ENCODE measurements at places on chromosomes 12 and 14.

DNA sequence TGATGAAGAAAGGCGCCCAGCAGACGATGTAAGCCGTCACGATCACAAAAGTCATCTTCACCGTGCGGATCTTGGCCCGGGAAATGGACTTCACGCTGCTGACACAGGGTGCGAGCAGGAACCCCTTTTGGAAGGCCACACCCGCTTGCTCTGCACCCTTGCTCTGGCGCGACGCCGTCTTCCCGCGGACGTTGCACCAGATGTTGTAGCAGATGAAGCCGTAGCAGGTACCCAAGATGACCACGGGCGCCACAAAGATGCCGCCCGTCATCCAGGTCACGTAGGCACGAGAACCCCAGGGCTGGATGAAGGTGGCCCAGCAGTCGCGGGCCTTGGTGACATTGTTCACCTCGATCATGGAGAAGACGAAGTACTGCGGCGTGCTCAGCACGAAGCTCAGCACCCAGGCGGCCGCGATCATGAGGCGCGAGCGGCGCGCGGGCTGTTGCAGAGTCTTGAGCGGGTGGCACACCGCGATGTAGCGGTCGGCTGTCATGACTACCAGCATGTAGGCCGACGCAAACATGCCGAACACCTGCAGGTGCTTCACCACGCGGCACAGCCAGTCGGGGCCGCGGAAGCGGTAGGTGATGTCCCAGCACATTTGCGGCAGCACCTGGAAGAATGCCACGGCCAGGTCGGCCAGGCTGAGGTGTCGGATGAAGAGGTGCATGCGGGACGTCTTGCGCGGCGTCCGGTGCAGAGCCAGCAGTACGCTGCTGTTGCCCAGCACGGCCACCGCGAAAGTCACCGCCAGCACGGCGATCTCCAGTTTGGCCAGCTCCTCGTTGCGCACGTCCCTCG lies 890 bp downstream of the AVPR1A start:
- no peak for DNase-seq

DNA sequence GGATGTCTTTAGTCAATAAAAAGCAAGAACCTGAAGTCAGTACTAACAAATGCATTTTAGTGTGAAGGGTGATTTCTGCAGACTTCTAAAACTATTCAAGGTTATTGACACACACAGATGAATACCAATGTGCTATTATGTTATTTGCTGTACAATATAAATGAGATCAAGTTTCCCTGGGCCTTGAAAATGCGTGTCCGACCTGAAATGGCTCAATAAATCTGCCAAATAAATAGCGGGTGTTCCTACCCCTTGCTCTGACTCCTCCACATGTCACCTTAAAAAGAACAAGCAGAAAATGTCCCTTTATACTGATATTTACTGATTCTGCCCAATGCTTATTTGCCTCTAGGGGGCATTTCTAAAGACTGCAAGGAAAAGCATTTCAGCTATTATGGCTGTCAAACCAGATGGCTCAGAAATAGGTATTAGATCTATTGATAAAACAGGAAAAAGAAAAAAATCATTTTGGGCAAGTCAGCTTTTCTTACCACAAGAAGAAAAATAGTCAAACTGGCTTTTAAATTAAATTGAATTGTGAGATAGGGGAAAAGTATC lies 367.3 kb upstream of the KITLG start:
- no peak for DNase-seq

- DNase-seq = no peak
Observed at GRCh38 chr14:73058922-73059673, 764 bp downstream of the RBM25 start.

GRCh38 chr12:21912318-21912717 lies 28.9 kb downstream of the ABCC9 start:
- DNase-seq = no peak

DNA sequence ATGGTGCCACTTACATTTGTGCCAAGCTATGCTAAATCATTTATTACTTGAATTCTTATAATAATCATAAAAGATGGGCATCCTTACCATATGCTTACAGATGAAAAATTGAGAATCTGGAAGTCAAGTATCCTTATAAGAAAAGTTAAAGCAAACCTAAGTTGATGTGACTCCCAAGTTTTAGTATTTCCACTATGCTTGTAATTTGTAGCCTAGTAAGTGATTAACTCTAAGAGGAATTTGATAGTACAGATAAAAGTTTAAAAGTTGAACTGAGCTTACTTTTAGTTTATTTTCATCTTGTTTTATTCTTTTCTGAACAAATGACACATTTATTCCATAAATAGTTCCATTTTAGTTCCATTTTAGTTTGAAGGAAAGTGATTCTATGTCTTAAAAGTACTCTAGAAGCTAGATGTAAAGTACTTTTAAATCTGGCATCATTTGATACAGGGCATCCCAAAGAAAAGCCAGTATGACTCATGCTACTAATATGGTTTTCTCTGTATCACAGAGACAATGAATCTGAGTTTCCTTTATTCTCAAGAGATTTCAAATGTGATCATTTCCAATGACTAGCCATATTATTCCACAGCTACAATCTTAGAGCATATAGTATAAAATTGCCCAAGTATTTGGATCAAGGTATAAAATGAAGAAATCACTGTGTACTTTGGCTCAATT lies 596.0 kb downstream of the SLC16A7 start:
- no peak for DNase-seq

DNA sequence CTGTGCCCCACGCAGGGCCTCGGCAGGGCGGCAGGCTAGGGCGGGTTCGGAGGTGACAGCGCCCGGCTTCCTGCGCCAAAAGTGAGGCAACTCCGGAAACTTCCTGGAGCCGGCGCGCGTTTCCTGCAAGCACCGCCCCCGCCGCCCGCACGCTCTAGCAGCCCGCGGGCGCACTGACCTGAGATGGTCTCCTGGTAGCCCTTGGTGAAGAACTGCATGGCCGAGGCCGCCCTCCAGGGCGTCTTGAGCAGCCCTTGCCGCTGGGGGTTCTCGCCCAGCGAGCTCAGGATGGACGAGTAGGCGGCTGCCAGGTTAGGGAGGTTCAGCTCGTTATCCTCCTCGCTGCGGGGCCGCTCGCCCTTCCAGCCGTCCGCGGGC lies 494 bp downstream of the GCH1 start:
- peak; percentile 8 for DNase-seq

GRCh38 chr12:21941506-21942376 lies 515 bp upstream of the ABCC9 start:
- no peak for DNase-seq

- DNase-seq = no peak
Observed at GRCh38 chr14:76121089-76121748, 30.5 kb upstream of the GPATCH2L start.

GRCh38 chr12:68910128-68910527 lies 22.8 kb downstream of the CPM start:
- DNase-seq = no peak

DNA sequence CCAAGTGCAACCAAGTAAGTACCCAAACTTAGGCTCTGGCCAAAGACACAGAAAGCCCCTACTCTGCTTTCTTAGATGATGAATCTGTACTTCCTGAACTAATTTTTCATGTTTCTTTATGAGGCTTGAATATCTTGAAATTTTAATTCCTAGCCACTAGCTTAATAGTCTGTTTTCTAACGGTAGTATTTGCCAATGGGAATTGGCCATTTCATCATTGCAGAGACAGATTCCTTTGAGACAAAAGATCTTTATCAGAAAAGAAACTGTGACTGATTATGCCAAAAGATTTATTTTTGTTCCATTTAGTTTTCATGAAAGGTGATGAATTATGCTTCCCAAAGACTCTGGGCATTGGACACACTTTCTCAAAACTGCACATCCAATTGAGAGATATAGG lies 48.7 kb downstream of the DAD1 start:
- no peak for DNase-seq

GRCh38 chr12:13173012-13173932 lies 23.3 kb upstream of the EMP1 start:
- peak; percentile 86 for DNase-seq

DNA sequence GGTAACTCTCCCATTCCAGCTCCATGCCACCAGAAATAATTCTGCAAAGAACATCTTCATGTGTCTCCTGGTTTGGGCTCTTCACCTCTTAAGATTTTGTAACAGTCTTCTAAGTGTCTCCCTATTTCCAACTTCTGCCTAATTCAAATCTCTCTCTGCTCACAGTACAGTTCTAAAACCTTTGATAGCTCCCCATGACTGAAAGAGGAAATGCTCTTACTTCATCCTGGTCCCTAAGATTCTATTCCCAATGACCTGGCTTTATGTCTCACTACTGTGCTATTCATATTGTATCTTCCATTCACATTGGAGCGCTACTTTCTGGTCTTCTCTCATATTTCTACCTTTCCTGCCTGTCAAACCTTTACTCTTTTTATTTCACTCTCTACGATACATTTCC lies 1.6 kb downstream of the AMN1 start:
- DNase-seq = no peak

DNA sequence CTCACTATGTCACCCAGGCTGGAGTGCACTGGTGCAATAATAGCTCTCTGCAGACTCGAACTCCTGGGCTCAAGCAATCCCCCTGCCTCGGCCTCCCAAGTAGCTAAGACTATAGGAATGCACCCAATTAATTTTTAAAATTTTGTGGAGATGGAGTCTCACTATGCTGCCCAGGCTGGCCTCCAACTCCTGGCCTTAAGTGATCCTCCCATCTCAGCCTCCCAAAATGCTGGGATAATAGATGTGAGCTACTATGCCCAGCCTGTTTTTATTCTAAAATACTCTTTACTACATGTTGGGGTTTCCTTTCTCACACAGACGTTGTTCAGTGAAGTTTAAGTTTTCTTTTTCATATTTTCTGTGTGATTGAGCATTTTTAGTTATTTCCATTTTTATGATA lies 60.9 kb upstream of the DUSP6 start:
- no peak for DNase-seq

DNA sequence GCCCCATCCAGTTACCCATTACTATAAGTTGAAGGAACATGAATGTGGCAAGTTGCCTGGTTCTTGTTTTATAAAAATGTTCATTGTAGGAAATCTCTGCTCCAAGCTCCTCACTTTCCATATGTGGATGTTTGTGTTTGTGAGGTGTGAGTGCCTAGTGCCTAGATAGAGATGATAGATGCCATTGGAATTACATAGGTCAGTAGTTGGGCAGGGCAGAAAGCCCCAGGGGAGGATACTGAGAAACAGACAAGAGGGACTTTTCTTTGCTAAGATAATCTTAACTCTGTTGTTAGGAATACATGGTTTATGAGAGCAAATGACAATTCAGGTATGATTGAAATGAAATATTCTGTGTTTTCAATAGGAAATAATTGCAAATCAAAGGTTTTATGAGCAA lies 226.3 kb upstream of the GRIP1 start:
- DNase-seq = no peak

- DNase-seq = no peak
Observed at GRCh38 chr14:22320362-22320750, 268.7 kb downstream of the DAD1 start.

- DNase-seq = no peak
Observed at GRCh38 chr12:92502417-92503028, 200.3 kb upstream of the PLEKHG7 start.

DNA sequence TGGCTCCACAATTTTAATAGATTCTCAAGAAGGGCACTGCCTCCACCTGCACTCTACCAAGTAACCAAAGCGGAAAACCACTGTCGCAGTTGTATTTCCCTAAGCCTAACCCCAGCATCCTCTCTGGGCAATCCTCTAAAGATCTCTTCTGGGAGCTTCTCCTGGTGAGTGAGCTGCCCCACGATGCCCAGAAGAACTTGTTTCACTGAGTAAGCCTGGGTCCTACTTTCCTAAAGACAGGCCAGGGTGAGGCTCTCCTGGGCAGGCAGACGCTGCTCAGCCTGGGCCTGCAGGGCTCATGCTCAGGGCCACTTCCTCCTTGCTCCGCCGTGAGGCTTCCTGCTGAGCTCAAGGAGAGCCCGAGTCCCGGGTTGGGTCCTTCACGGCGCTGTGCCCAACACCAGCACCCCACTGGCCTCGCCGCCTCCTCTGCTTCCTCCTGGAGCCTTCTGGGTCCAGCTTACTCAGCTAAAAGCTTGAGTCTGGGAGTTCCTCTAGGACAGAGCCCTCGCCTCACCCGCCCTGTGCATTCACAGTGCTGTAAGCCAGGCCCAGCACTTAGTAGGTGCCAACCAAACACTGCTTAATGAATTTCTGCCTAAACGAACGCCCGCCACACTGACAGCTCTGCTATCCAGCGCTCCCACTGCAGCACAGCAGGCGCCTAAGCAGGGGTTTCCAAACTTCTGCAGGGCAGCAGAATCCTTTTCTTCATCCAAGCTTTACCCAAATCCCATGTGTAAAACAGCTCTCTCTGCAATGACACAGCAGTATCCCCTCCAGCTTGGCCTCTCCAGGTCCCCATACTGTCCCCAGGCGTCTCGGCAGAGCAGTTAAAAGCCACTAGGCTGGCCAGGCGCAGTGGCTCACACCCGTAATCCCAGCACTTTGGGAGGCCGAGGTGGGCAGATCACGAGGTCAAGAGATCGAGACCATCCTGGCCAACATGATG lies 5.7 kb downstream of the RAB35 start:
- no peak for DNase-seq

DNA sequence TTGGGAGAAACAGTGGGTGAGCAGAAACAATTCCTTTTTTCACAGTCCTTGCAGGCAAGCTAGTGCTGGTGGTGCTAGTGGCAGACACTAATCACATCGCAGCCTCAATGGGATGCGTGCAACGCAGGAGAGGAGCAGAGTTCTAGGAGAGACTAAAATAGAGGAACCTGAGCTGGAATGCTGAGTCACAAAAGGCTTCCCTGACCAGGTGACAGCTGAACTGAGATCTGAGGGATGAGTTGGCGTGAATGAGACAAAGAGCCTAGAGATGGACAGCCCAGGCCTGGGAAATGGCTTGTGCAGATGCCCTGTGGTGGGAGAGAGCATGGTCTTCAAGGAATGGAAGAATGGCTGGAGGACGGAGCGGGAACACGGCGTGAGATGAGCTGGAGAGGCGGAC lies 25.8 kb downstream of the ACADS start:
- DNase-seq = no peak
